ENCODE measurements at places on chromosomes 16 and 17.

DNA sequence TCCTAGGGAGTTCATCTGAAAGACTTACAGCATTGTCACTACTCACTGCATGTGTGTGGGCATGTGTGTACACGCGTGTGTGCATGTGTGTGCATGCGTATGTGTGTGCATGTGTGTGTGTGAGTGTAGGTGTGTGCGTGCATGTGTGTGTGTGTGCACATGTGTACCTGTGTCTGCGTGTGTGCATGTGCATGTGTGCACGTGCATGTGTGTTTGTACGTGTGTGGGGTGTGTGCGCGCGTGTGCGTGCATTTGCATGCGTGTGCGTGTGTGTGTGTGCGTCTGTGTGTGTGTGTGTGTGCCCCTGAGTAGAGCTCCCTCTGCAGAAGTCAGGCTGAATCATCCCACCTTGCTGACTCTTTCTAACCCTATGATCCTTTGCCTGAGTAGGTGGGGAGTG, 114.8 kb upstream of the RBFOX1 start:
- DNase-seq = no peak

DNA sequence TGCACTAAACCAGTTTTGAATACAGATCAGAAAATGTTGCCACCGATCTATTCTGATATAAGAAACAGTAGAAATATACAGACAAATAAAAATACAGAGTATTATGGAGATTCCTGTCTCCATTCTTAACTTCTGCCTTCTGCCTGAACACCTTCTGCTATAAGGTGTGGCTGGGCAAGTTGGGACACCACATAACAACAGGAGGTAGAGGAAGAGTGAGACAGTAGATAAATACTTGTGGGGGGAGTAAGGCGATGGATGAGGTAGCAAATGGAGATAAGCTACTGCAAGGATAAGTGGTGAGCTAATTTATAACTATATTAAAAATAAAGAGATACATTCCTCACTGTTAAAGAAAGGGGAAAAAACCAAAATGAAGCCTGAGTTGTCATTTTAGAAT, 143.7 kb downstream of the CDH8 start:
- DNase-seq = no peak

DNA sequence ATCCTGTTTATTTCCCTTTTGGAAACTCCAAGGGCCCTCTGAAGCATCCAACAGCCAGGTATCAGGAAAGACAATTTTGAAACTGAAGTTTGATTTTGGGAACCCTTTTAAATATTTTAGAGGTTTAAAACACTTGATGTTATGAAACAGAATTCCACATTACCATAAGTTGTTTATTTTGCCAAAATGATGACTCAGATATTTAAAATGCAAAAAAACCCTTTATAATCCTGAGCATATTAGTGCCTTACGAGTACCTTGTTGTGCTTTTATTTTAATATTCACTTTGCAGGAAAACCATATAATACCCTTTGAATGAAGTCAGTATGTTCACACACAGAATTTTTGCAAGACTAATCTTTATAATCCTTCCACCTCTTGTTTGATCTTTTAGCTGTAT, 765.1 kb upstream of the CA10 start:
- DNase-seq = no peak

GRCh38 chr16:50035468-50035992, 10.5 kb downstream of the CNEP1R1 start:
- no peak for DNase-seq

GRCh38 chr16:25010542-25010941, 4.6 kb downstream of the ARHGAP17 start:
- no peak for DNase-seq

GRCh38 chr16:3579776-3580175, 2.6 kb upstream of the NLRC3 start:
- no peak for DNase-seq

- no peak for DNase-seq
Observed at GRCh38 chr16:89005201-89006035, 28.4 kb upstream of the CBFA2T3 start.

GRCh38 chr16:525520-526180, 1.9 kb upstream of the CAPN15 start:
- no peak for DNase-seq

- no peak for DNase-seq
Observed at GRCh38 chr17:11094331-11094730, 146.7 kb upstream of the SHISA6 start.

GRCh38 chr16:13702614-13703013, 217.3 kb upstream of the ERCC4 start:
- no peak for DNase-seq
